ENCODE measurements at places on chromosomes 11 and 22. TPM values are rescaled to one million over a fixed set of nuclear protein-coding genes. Genes with fewer than 3 reads are reported as not detected.
A peak's percentile ranks its signal among the peaks of the same experiment; 100 is the strongest.

- DNase-seq: no peak
Measured at GRCh38 chr22:42891008-42891407, 33.9 kb upstream of the ARFGAP3 start.

DNA sequence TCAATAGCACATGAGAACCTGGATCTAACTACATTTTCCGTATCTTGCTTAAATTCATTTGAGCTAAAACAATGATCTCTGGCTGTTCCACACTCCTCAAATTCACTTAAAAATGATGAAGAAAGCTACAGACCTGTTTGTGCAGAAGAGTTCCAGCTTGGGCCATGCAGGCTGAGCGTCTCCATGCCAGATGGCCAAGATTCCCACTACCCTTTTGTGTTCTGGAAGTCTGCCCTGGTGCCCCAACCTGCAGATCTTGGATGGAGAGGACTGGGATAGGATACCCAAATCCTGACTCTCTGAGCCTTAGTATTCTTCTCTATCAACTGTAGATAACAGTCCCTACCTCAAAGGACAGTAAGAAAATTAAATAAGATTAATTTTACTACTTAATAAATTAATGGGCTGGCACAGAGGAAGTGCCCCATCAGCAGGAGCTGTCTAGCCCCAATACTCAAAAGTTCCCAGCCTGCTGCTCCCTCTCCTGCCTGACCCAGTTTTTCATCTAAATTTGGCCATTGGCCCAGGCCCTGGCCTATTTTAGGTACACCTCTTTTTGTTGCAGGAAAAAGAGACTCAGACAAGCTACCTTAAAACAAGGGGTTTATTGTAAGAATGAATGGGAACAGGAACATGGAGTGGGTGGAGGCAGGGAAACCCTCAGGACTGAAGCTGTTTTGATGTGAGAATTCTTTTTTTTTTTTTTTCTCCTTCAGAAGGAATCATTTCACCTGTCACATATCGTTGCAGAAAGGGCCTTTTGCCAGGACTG is 81.4 kb upstream of the GRK3 start:
- no peak for DNase-seq

DNA sequence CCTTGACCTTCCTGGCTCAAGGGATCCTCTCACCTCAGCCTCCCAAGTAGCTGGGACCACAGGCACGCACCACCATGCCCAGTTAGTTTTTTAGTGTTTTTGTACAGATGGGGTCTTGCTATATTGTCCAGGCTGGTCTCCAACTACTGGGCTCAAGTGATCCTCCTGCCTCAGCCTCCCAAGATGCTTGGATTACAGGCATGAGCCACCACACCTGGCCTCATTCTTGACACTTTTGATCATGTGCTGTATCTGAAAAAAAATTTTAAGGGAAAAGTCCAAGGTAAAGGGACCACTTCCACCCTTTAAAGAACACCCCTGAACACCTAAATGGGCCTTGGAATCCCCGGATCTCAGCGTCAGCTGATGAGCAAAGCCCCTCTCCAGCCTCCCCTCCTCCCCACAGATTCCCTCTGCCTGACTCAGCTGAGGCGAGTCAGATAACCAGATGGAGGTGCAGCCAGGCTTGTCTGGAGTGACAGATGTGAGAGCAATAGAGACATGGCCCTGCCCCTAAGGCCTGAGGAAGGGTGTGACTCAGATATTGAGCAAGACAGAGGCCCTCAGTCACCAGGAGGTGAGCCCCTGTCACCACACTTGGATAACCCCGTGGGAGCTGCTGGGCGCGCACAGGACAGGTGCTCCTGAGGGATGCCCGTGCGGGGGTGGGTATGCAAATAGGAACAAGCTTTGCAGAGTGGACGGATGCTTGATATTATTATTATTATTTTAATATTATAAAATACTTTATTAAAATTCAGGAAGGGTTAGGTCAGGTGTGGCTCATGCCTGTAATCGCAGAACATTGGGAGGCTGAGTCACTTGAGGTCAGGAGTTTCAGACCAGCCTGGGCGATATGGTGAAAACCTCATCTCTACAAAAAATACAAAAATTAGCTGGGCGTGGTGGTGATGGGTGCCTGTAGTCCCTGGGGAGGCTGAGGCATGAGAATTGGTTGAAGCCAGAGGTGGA is 5.0 kb upstream of the CCDC88B start:
- peak; percentile 74 for DNase-seq

LYVE1 gene
- total RNA-seq: 45.0 TPM

PRDM10 gene
- total RNA-seq: 4.3 TPM

CAPN5 gene
- 4.0 TPM for total RNA-seq

All from right atrium auricular region (tissue), 2 donors.